Erythroblast (primary cell): ENCODE measurements at places on chromosomes 3 and 15.
A peak's percentile ranks its signal among the peaks of the same experiment; 100 is the strongest.

- DNase-seq: no peak
Observed at GRCh38 chr3:146256851-146257486, 6.1 kb upstream of the PLSCR4 start.

GRCh38 chr3:171189394-171190080 is 163.0 kb upstream of the SLC2A2 start:
- DNase-seq: no peak

- peak; percentile 13 for DNase-seq
Observed at GRCh38 chr3:82376883-82377282, 615.4 kb upstream of the GBE1 start.

- no peak for DNase-seq
Observed at GRCh38 chr3:194637066-194637465, 3.8 kb upstream of the TMEM44 start.

DNA sequence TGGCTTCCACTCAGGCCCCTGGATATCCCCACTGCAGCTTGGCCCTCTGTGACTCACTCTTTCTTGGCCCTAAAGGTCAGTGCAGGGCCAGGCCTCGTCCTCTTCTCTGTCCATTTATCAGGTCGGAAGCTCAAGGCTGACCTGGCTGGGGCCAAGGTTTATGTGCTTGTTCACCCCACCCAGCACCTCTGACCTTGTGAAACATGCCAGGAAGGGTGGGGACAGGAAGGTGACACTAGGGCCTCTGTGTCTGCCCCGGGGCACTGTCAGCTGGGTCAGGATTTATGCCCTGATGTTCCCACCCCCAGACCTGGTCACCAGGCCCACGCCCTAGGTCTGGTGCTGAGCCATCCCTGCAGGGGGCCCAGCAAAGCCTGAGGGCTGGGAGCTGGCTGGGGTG is 103.8 kb downstream of the FBLN2 start:
- DNase-seq: no peak

DNA sequence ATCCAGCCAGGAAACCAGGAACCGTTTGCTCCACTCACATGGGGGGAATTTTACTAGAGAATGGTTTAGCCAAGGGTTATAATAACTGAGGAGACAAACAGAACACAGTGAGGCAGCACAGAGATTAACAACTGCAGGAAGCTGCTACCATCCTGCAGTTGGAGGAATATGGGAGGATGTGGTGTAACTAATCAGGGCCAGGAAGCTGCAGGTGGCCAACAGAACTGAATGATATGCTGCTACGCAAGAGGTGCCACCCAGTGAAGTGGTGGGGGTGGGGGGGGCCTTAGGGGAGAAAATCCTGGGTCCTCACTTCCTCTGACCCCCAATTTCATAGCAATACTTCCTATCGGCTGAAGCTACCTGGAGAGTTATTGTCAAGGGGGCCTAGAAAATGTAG is 306.4 kb upstream of the STT3B start:
- no peak for DNase-seq

DNA sequence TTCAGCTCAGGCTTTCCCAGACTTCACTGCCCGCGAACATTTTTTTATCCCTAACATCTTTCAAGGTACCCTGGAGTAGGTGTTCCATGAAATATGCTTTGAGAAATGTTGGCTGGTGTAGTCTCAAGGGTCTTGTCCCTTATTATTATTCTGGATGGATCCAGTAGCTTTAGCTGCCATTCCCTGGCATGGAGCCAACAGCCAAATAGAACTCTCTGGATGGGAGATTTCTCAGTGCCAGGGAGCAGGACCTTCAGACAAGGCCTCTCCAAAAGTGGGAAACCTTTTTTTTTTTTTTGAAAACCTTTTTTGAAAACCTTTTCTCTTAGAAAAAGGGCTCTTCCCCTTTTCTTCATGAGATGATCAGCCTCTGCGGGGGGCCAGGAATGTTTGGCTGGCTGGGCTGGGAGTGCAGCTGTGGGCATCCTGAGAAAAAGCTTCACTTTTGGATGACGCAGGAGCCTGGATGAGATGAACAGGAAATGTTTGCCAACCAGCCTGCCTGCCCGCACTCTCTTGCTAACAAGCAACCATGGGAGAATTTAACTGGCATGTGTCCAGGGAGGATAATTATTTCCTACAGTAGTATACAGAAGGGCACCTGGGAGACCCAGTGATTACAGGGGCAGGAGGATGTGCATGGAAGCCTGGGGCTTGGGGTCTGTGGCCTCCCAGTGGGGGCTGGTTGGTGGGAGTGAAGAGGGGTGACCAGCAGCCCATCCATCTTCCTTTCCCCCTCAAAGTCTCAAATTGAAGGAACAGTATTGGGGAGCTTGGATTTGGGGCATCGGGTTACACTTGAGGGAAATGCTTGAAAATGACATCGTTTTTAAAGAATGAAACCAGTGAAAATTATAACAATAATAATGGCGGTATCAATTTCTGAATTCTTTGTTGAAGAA is 109.1 kb upstream of the LRIG1 start:
- no peak for DNase-seq

DNA sequence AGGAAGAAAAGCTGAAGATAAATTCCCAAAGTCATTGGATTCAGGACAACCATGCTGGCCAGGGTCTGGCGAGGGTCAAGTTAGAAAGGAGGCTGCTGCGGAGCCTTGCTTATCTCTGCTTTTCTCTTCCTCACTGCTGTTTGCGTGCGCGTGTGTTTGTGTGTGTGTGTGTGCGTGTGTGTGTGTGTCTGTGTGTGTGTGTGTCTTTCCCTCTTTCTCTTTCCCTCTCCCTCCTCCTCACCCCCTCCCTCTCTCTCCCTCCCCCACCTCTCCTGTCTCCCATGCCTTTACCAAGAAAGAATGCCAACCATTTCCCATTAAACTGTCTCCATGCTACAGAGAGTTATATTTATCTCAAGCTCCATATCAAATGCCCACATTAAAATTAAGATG is at the start of gene COLQ:
COLQ (minus strand) TSS at position 134 of the 393 bp plus-strand sequence; CDS start at position 53, 81 bp downstream.
- DNase-seq: peak; percentile 8

- no peak for DNase-seq
Observed at GRCh38 chr3:120421926-120422325, 28.9 kb downstream of the FSTL1 start.

DNA sequence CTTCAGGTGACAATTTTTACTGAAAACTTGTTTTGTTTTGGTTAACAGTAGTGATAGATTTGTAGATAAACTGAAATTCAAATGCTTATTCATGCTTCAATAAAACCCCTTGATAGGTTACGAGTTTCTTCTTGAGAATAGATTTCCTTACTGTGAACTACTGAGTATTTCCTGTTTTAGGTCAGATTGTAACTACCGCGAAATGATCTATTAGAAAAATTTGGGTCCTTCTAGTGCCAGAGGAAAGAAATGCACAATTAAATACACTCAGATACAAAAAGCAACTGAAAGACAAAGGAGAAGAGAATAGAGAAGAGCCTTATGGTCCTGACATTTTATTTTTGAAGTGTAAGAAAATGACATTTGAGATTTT is 251.7 kb upstream of the TBL1XR1 start:
- no peak for DNase-seq

- no peak for DNase-seq
Observed at GRCh38 chr3:81953111-81953510, 191.7 kb upstream of the GBE1 start.

- DNase-seq: no peak
Observed at GRCh38 chr3:4583416-4583815, 90.3 kb downstream of the ITPR1 start.

DNA sequence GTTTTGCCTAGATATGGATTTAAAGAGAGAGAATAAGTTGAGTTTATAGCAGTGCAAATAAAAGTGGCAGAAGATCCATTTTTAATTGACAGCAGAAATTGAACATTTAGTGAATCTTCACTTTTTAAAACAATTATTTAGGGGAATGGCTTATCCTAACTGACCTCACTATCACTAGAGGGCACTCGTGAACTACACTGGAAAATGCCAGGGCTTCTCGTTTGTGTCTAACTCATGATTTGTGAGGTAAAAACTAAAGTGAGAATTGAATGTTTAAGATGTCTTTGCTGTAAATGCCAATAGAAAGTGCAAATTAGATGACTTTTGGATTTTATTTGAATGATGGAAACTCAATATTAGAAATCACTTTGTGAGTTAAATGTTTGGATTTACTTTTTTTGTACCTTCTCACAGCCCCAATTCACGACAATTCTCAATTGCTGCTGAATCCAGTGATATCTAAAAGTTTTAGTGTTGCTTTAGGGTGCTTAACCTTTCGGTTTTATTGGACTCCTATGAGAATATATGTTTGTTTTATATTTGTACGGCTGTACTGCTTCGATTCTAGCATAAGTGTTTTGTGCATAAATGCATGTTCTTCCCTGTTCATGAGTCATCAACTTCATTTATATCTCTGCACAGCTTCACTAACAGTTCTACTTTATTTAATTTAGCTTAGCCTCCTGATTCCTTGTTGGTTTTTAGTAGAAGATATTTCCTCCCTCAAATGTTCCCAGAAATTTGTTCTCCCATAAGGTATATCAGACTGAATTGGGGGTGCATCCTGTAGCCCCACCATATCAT is 462.1 kb downstream of the MFSD1 start:
- DNase-seq: peak; percentile 3

- no peak for DNase-seq
Observed at GRCh38 chr3:196051282-196052076, 30.4 kb downstream of the TFRC start.

DNA sequence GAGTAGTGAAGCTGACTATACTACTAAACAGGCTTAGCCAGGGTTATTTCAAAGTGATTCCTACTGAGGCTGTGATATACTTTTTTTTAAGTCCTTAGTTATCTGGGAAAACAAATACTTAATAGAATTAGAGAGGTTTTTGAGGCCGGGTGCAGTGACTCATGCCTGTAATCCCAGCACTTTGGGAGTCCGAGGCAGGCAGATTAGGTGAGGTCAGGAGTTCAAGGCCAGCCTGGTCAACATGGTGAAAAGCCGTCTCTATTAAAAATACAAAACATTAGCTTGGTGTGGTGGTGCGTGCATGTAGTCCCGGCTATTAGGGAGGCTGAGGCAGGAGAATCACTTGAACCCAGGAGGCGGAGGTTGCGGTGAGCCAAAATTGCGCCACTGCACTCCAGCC is 34.2 kb downstream of the PRTG start:
- DNase-seq: no peak

GRCh38 chr3:25856902-25857518 is 67.1 kb downstream of the OXSM start:
- peak; percentile 66 for DNase-seq

- DNase-seq: peak; percentile 67
Observed at GRCh38 chr3:195001961-195002861, 268.7 kb downstream of the XXYLT1 start.

DNA sequence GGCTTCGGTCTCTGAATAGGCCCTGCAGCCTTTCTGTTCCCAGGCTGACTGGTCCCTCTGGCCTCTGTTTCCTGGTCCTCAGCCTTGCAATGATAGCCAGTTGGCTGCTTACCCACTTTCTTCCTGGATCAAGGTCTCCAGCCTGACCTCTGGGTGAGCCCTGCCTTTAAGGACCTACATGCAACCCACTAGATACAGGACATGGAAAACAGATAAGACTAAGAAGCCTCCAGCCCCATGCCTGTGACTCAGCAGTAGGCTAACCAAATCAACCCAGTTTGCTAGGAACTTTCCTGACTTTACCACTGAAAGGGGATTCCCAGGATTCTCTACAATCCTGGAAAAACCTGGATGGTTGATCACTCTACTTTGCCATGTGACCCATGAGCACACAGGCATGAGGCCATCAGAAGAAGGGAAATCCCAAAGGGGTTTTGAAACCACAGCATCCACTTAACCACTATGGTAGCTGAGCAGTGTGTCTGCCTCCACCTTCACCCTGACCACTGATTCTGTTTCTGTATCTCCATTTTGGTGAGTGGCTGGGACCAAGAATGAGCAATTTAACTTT is 188.1 kb downstream of the CHST2 start:
- peak; percentile 90 for DNase-seq

- no peak for DNase-seq
Observed at GRCh38 chr15:40303576-40303975, 4.2 kb downstream of the PLCB2 start.

GRCh38 chr3:60703956-60704736 is 547.1 kb downstream of the FHIT start:
- DNase-seq: no peak

DNA sequence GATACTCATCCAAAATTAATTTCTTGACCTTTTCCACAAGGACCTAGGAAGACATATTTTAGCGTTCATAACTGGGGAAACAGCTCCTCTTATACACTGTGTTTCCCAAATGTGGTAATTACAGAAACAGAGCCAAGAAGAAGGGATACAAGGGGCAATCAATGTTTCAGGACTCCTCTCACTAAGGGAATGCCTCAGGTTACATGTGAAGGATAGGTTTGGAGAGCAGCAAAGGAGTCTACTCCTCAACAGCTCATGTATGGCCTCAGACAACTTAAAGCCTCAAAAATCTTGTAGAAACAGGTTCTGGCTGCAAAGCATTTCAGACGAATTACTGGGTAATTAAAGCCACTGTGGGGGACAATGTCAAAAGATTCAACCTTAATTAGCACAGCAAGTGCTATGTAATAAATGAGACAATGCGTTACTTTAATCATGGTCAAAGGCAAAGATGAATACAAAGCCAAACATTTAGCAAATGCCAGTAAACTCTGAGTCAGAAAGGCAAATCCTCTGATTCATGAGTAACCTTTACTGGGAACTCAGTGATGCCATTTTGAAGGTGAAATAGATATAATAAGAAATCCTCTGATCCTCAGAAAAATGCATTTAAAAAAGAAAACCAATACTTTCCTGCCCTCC is 1111.2 kb downstream of the TUSC7 start:
- DNase-seq: no peak

GRCh38 chr15:82298032-82298431 is 35.4 kb downstream of the SAXO2 start:
- DNase-seq: no peak

- DNase-seq: no peak
Observed at GRCh38 chr3:12237912-12238650, 50.8 kb upstream of the PPARG start.

GRCh38 chr3:29384640-29385039 is 103.8 kb downstream of the RBMS3 start:
- DNase-seq: no peak

- DNase-seq: no peak
Observed at GRCh38 chr3:100395679-100396431, 5.0 kb downstream of the TOMM70 start.

DNA sequence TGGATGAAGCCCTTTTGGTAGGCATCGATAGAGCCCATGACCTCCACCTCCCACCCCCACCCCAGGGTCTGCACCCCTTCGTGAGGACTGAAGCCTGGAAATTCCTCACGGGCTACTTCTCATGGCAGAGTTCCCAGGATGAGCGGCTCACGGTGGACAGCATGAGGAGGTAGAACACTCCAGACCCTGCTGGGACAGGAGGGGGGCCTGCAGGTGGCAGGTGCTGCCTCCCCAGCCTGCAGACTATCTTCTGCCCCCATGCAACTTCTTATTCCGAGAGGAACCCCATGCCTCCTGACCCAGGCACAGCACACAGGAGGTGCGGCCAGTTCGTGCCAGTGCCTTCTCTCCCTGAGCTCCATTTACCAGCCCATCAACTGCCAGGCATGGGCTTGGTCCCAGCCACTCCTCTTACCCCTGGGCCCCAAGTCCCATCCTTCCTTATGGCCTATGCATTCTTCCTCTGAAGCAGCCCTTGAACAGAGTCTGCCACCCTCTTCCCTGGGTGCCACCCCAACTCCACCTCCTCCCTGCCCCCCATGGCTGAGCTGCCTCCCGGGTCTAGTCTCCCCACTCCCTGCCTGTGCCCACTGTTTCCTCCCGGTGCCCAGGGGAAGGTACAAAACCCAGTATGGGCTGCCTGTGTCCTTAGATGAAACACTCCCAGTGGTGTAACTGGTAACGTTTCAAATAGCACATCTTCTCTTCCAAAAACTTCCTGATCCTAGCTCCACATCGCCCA is 8.4 kb downstream of the TBC1D21 start:
- DNase-seq: no peak

GRCh38 chr3:9119331-9119730 is 130.1 kb downstream of the SRGAP3 start:
- DNase-seq: no peak

- DNase-seq: no peak
Observed at GRCh38 chr3:12638105-12638504, 25.8 kb downstream of the RAF1 start.
